Thoracic aorta (tissue), 2 donors: ENCODE measurements at places on chromosomes 16 and 17.

GRCh38 chr17:35586569-35587073 is 501 bp upstream of the AP2B1 start:
- H3K4me1 ChIP-seq, result peaks cover 13% of the 10 kb centered on the region
- peak overlapping the region; percentile 94 for H3K27ac ChIP-seq
- H3K36me3 ChIP-seq, result no peaks in the 10 kb centered on the region
- no peak for DNase-seq
- H3K27me3 ChIP-seq, result no peaks in the 10 kb centered on the region

- H3K36me3 ChIP-seq, result peaks cover 52% of the 10 kb centered on the region
- no peak overlapping the region for H3K4me3 ChIP-seq
- no peak overlapping the region for H3K27ac ChIP-seq
- DNase-seq, result no peak
- H3K27me3 ChIP-seq, result no peaks in the 10 kb centered on the region
- no peaks in the 10 kb centered on the region for H3K4me1 ChIP-seq
These were observed 27.3 kb downstream of the RSPRY1 start for GRCh38 chr16:57213462-57213861.

- H3K36me3 ChIP-seq, result no peaks in the 10 kb centered on the region
- no peak overlapping the region for H3K4me3 ChIP-seq
- H3K4me1 ChIP-seq, result peaks cover 16% of the 10 kb centered on the region
- no peaks in the 10 kb centered on the region for H3K27me3 ChIP-seq
- H3K27ac ChIP-seq, result no peak overlapping the region
These were observed 66.4 kb downstream of the CMC2 start for GRCh38 chr16:80940069-80940856.

GRCh38 chr17:56909742-56910508 is 3.9 kb downstream of the TRIM25 start:
- peaks cover 10% of the 10 kb centered on the region for H3K4me1 ChIP-seq
- H3K27ac ChIP-seq, result peak overlapping the region; percentile 10
- H3K27me3 ChIP-seq, result no peaks in the 10 kb centered on the region
- H3K36me3 ChIP-seq, result peaks cover 19% of the 10 kb centered on the region
- peak overlapping the region; percentile 31 for H3K4me3 ChIP-seq

DNA sequence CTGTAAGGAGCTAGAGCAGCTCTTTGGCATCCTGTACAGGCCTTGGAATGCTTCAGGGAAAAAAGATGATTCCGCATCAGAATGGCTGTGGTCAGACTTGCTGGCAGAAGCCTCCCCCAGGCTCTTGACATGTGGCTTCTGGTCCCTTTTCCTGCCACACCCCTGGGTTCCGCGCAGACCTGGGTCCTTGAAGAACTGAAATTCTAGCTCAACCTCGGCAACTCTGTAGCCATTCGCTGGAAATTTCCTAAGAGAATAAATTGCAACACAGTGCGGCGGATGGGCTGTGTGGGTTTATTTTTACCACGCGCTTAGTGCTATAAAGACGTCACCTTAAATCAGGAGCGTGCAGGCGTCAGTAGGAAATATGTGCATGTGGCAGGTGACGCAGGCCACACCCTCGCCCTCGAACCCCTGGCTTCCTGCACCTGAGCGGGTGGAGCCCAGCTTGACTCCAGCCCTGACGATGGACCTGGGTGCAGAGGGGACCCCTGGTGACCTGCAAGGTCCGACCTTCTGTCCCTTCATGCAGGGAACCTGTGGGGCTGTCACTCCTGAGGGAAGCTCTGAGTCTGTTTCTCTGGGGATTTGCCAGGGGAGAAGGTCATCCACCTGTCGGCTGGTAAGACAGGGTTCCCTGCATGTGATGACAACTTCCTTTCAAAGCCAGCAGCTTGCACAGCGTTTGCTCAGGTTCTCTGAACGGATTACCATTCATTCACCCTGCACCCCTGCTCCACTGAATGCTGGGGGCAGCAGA is 46.3 kb downstream of the METRNL start:
- no peak for DNase-seq
- peaks cover 9% of the 10 kb centered on the region for H3K4me1 ChIP-seq
- H3K27me3 ChIP-seq, result no peaks in the 10 kb centered on the region
- no peaks in the 10 kb centered on the region for H3K36me3 ChIP-seq

GRCh38 chr17:77383613-77384608 is 243.1 kb downstream of the SEC14L1 start:
- peak overlapping the region; percentile 66 for H3K27ac ChIP-seq
- H3K27me3 ChIP-seq, result no peaks in the 10 kb centered on the region
- H3K4me3 ChIP-seq, result peak overlapping the region; percentile 7
- no peaks in the 10 kb centered on the region for H3K36me3 ChIP-seq
- peaks cover 95% of the 10 kb centered on the region for H3K4me1 ChIP-seq

- no peaks in the 10 kb centered on the region for H3K27me3 ChIP-seq
- no peak for DNase-seq
- H3K27ac ChIP-seq, result no peak overlapping the region
These were observed 120.2 kb upstream of the HLF start for GRCh38 chr17:55144518-55144917.

GRCh38 chr17:56629531-56630075 is 36.1 kb downstream of the NOG start:
- no peaks in the 10 kb centered on the region for H3K4me1 ChIP-seq
- H3K27me3 ChIP-seq, result no peaks in the 10 kb centered on the region
- no peak overlapping the region for H3K27ac ChIP-seq
- H3K36me3 ChIP-seq, result no peaks in the 10 kb centered on the region
- H3K4me3 ChIP-seq, result no peak overlapping the region
- no peak for DNase-seq

DNA sequence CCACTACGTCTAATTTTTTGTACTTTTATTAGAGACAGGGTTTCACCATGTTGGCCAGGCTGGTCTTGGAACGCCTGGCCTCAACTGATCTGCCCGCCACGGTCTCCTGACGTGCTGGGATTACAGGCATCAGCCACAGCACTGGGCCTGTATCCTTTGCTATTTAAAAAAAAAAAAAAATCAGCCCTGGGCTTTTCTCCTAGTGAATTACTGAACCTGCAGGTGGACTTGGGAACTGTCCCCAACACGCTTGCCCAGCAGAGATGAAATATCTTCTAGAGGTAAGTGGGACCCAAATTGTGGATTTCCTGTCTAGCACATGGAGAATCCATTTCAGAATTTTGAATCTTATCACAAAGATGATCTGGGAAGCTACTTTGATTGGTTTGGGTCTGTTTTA is 14.8 kb downstream of the CNOT1 start:
- no peak for DNase-seq
- H3K4me3 ChIP-seq, result no peak overlapping the region
- no peaks in the 10 kb centered on the region for H3K4me1 ChIP-seq
- H3K27ac ChIP-seq, result no peak overlapping the region
